ENCODE measurements at places on chromosomes 12 and 14. TPM values are rescaled to one million over a fixed set of nuclear protein-coding genes. Genes with fewer than 3 reads are reported as not detected.

The SUSD6 gene
- 5.8 TPM for total RNA-seq

The ABCC9 gene
- under 0.01 TPM for total RNA-seq

The SLC4A8 gene
- total RNA-seq = 0.78 TPM

The INSM2 gene
- not detected for total RNA-seq

The SLC35E3 gene
- 1.8 TPM for total RNA-seq

The KLRF1 gene
- not detected for total RNA-seq

The RBP5 gene
- not detected for total RNA-seq

The CD163L1 gene
- total RNA-seq = 15.9 TPM

The PRH2 gene
- total RNA-seq = not detected
